ENCODE measurements at places on chromosomes 7 and 10. TPM values are rescaled to one million over a fixed set of nuclear protein-coding genes. Genes with fewer than 3 reads are reported as not detected.

DNA sequence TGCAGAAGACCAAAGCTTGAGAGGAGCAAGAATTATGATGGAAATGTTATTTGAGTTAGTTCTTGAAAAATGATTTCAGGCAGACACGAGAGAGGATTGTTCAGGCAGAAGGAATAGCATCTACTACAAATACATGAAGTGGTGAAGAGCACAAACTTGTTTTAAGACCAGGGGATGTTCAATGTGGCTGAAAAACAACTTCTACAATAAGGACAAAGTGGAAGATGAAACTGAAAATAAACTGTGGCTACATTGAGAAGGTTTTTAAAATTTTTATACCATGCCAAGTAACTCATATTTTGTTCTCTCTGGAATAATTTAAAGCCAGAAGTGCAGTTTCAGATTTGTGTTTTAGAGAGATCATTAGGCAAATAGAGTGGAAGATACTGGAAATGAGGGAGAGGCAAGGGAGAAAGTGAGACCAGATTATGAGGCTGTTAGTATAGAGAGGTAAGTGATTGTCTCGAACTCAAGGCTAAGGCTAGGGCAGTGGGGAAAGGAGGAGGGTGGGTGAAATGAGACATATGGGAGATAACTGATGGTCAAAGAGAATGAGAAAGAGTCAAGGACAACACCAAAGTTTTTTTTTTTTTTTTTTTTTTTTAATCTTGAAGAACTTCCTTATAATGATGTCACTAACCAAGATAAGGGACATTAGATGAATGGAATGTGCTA is 115.4 kb downstream of the MDFIC start:
- no peaks in the 10 kb centered on the region for H3K36me3 ChIP-seq
- no peak for DNase-seq
- peaks cover 3% of the 10 kb centered on the region for H3K4me1 ChIP-seq
- H3K27me3 ChIP-seq: no peaks in the 10 kb centered on the region

- no peak for DNase-seq
- no peaks in the 10 kb centered on the region for H3K4me1 ChIP-seq
- no peaks in the 10 kb centered on the region for H3K36me3 ChIP-seq
- no peak overlapping the region for H3K4me3 ChIP-seq
Measured at GRCh38 chr7:134186027-134186426, 58.9 kb downstream of the LRGUK start.

DNA sequence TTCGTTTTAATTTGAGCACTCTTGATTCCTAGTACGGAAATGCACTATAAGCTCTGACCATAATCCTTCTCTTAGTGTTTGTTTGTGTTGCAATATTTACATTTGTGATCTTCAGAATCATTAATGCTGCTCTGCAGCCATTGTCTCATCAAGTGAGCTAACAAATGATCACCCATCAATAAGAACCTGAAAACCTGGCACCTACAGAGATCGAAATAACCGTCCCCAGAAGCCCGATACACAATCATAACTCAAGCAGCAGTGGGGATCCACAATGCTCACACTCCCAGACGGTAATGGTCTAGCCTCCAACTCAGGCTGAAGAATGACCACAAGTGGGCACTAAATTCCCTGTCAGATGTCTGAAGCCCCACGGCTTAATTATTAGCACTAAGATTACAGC is 156.0 kb upstream of the NFE2L3 start:
- H3K27me3 ChIP-seq: peaks cover 15% of the 10 kb centered on the region
- no peak overlapping the region for H3K4me3 ChIP-seq
- DNase-seq: no peak
- H3K36me3 ChIP-seq: no peaks in the 10 kb centered on the region
- no peak overlapping the region for H3K27ac ChIP-seq
- H3K4me1 ChIP-seq: no peaks in the 10 kb centered on the region

DNA sequence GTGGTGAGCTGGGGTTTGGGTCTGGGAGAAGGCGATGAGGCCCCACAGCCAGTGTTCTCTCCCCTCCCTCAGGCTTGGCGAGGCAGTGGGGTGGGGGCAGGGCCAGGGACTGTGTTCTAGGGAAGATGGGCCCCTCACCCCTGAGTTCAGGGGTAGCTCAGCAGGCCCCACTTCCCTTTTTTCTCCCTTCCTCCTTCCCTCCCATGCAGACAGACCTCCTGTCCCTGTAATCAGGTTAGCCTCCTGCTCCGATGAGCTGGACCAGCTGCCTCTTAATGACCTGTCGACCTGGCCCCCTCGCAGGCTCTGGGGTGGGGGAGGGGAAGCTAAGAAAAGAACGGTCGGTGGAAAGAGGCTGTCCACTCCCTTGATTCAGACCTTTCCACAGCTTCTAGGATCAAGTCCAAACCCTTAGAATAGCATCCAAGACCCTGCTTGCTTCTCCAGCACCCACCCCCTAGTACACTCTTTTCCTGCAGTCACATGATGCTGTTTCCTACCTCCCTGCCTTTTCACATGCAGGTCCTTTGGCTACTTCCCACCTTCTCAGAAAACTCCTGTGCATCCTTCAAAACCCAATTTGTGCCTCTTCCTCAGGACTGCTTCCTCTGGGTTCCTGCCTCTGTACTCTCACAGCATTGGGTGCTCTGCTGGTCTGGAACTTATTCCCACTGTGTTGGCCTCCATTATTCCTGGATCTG is 64.1 kb downstream of the ZMIZ1 start:
- DNase-seq: no peak
- H3K4me1 ChIP-seq: peaks cover 21% of the 10 kb centered on the region
- no peaks in the 10 kb centered on the region for H3K36me3 ChIP-seq
- H3K27ac ChIP-seq: no peak overlapping the region
- no peak overlapping the region for H3K4me3 ChIP-seq
- H3K27me3 ChIP-seq: no peaks in the 10 kb centered on the region

DNA sequence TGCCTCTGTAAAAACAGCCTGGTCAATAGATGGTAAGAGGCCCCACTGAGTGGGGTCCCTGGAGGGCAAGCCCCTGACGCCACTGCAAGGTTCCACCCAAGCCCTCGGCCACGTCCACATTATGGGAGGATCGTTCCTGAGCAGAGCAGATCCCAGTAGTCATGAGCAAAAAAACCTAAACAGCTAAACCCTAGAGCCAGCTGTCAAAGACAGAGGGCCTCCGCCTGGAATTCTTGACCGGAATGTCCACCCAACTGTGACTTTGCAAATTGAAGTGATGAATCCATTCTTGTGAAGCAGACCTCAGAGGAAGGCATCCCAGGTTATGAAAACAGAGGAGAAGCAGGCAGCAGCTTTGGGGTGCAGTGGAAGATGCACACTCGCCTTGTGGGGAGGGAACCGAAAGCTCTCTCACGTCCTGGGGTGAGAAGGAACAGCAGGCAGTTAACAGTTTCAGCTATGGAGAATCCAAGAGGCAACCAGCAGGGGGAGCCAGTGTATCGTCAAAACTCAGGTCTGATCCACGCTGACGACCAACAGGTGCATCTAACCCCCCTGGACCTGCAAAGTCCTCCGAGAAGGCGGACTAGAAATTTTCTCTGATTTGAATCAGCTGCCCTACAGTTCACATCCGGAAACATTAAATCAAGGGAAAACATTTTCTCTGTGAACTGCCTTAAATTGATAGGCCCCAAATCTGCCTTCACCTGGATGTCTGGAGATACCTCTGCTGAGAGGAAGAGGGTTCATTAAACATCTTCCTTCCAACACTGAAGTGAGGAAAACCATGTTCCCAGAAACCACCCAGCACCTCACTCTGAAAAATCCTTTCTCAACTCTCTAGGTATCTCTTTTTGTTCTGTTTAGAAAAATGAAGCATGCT is 139.1 kb upstream of the PFKP start:
- peaks cover 5% of the 10 kb centered on the region for H3K4me1 ChIP-seq
- H3K27ac ChIP-seq: no peak overlapping the region
- DNase-seq: peak; percentile 88

DNA sequence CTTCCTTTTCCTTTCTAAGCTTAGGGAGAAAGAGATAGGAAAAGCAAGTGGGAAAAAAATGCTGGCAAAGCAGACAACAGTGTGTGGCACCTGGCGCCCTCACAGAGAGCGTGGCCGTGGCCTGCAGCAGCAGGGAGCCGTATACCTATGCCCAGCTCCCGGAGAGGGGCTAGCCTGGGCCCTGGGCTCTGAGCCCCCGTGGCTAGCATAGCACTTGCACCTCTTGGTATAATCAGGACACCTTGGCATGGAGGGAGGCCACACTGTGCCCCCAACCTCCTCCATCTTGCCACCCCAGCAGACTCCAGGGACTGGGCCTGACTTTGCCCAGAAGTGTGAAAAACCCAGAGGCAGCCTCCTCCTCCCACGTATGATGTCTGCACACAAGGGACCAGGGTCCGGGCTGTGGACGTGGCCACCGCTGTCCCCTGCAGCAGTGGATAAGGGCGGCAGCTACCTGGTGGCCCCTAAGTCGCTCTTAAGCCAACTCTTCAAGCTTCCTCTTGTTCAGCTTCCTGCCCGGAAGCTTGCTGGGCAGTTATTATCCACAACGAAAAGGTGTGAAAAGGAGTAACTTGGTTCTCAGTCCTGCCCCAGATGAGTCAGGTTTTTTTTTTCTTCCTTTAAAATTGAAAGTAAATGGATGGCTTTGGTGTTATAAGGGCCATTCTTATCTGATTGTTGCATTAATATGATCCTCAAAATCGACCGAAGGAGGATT is 249.1 kb upstream of the PITRM1 start:
- DNase-seq: peak; percentile 27
- H3K4me1 ChIP-seq: peaks cover 35% of the 10 kb centered on the region
- H3K27me3 ChIP-seq: peaks cover 7% of the 10 kb centered on the region

- no peak overlapping the region for H3K27ac ChIP-seq
- peaks cover 16% of the 10 kb centered on the region for H3K4me1 ChIP-seq
- no peak overlapping the region for H3K4me3 ChIP-seq
- peaks cover 16% of the 10 kb centered on the region for H3K36me3 ChIP-seq
- no peaks in the 10 kb centered on the region for H3K27me3 ChIP-seq
Measured at GRCh38 chr7:27636326-27637006, 26.2 kb downstream of the HIBADH start.

DNA sequence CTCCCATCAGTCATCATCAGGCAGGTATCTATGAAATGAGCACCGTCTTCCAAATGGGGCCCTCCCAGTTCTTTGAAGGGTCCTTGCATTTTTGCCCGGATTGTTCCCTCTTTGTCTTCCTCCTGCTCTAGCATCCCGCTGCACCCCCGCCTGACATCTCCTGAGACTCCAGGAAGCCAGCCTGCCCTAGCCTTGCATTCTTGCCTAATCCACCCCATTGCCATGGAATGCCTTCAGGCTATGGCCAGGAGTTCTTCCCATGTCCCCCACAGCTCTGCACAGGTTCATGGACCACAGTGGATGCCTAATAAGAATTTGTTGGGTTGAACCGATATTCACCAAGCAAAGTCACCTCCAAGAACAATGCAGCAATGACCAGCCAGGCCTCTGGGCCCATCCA is 62.1 kb downstream of the ZMIZ1 start:
- no peak for DNase-seq
- peaks cover 5% of the 10 kb centered on the region for H3K4me1 ChIP-seq
- no peak overlapping the region for H3K27ac ChIP-seq
- H3K36me3 ChIP-seq: no peaks in the 10 kb centered on the region
- no peak overlapping the region for H3K4me3 ChIP-seq
- H3K27me3 ChIP-seq: no peaks in the 10 kb centered on the region

DNA sequence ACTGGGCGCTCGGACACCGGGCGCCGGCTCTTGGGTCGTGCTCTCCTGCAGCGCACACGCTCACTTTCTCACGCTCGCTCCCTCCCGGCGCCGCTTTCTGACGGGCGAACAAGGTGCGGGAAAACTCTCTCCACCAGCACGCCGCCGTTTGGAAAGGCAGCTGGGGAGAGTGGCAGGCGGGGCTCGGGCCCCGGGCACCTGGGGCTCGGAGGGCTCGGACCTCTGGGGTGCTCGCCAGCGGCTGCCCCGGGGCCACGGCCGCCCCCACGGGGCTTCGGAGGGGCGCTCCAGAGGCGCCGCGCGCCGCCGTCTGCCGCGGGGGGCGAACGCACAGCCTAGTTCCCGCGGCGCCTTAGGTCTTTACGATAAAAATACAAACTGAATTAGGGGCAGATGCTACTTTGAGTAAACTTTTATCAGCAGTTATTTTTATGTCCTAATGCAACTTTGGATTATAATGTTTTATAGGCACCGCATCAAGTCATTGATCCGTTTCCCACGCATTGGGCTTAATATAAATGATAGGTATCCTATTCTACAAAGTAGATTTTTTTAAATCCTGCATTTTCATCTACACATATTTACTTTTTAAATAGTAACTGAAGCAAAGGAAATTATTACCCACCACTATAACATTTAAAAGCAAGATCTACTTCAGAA is 535 bp upstream of the EPC1 start:
- no peaks in the 10 kb centered on the region for H3K27me3 ChIP-seq
- peak overlapping the region; percentile 84 for H3K4me3 ChIP-seq
- DNase-seq: no peak
- H3K27ac ChIP-seq: peak overlapping the region; percentile 74

- H3K27me3 ChIP-seq: no peaks in the 10 kb centered on the region
- DNase-seq: no peak
- H3K36me3 ChIP-seq: no peaks in the 10 kb centered on the region
- H3K4me3 ChIP-seq: no peak overlapping the region
Measured at GRCh38 chr10:66680886-66681285, 244.9 kb upstream of the LRRTM3 start.

- DNase-seq: no peak
- no peaks in the 10 kb centered on the region for H3K27me3 ChIP-seq
- no peaks in the 10 kb centered on the region for H3K36me3 ChIP-seq
- H3K27ac ChIP-seq: no peak overlapping the region
- peaks cover 2% of the 10 kb centered on the region for H3K4me1 ChIP-seq
Measured at GRCh38 chr10:63666836-63667383, 145.7 kb downstream of the REEP3 start.

DNA sequence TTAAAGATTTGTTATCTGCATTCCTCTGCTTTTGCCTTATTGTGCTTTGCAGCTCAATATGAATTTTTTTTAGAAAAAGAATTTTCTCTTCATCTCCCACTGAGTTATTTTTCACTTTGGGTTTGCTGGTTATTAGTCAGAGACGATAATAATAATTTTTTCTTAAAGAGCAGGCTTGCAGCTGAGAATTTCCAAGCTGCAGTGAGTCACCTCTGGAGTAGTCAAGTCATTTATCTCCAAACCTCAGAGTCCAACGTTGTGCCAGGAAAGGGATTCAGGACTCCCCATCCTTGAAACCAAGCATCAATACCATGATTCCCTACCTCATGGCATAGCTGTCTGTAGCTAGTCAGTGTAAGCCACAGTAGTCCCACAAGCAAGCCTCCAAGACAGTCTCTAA is 15.2 kb upstream of the EGR2 start:
- peaks cover 10% of the 10 kb centered on the region for H3K27me3 ChIP-seq
- no peaks in the 10 kb centered on the region for H3K4me1 ChIP-seq
- no peak overlapping the region for H3K27ac ChIP-seq

GRCh38 chr7:209906-210305 is 17.5 kb downstream of the FAM20C start:
- H3K36me3 ChIP-seq: no peaks in the 10 kb centered on the region
- no peak overlapping the region for H3K27ac ChIP-seq
- H3K27me3 ChIP-seq: no peaks in the 10 kb centered on the region
- no peak overlapping the region for H3K4me3 ChIP-seq
- no peak for DNase-seq

Gene ANKRD7
- total RNA-seq: 0.34 TPM

Gene PODXL
- 0.49 TPM for total RNA-seq

Gene LRRC18
- total RNA-seq: not detected

Gene GPRIN2
- total RNA-seq: not detected

Gene WEE2
- total RNA-seq: not detected

Gene PSD
- 9.1 TPM for total RNA-seq

All from activated CD4-positive, alpha-beta T cell treated with anti-CD3 and anti-CD28 coated beads for 36 hours (primary cell).